Stimulated activated CD8-positive, alpha-beta memory T cell treated with anti-CD3 and anti-CD28 coated beads, Interleukin-7, amount 100 ng/mL, for 1 hour (primary cell): ENCODE measurements at places on chromosomes 2 and 18.

DNA sequence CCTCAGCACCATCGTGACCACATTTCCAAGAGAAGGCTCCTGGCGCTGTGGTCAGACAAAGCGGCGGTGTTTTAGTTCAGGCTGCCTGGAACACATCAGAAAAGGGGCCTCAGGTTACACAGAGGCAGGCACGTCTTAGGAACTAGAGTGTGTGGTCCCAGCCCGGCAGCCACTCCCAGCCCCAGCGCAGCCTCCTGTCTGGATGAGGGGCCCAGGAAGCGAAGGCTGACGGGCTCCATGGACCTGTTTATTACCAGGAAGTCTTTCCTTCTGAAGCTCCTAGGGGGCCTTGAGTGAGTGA lies 10.0 kb upstream of the GPR55 start:
- DNase-seq: no peak

- DNase-seq: no peak
Measured at GRCh38 chr18:27138079-27138478, 47.0 kb downstream of the CHST9 start.

GRCh38 chr2:75705921-75706320 lies 4.8 kb downstream of the GCFC2 start:
- no peak for DNase-seq

DNA sequence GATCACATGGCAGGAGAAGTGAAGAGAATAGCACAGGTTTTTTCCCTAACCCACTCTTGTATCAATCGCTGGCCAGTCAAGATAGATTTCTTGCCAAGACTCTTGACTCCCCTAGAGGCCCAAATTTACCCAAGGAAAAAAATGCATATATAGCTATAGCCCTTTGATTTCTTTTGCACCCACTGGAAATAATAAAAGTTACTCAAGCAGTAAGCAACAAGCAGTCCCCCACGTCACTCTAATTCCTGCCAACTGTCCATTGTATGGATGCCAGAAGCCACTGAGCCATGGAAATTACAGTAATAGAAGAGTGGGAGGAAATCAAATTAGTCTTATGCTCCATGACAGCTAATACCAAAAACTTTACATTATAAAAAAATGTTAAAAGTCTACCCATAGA lies 125.3 kb upstream of the SLC39A10 start:
- no peak for DNase-seq

GRCh38 chr2:62998949-62999348 lies 51.7 kb upstream of the OTX1 start:
- no peak for DNase-seq

GRCh38 chr18:35653392-35654135 lies 72.0 kb downstream of the GALNT1 start:
- no peak for DNase-seq

- DNase-seq: peak; percentile 38
Measured at GRCh38 chr2:230793572-230794359, 71.0 kb upstream of the ITM2C start.

GRCh38 chr18:4276953-4277585 lies 178.0 kb downstream of the DLGAP1 start:
- DNase-seq: no peak

DNA sequence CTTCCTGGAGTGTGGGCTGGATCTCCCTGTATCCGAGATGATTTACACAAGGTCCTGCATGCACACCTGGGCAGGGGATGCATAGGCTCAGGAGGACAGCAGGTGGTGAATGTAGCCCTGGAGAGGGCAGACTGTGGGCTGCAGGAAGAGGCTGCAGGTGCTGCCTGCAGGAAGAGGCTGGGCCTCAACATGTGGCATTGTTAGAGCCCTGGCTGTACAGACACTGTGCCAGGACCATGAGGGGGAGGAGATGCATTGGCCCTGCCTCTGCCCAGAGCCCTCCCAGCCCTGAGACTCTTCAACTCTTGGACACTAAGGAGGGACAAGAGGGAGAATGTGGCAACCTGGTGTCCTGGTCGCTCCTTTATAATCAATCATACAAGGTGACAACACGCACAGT lies 392.8 kb downstream of the TNS1 start:
- DNase-seq: no peak

- DNase-seq: no peak
Measured at GRCh38 chr2:10305715-10306114, 3.0 kb downstream of the HPCAL1 start.

DNA sequence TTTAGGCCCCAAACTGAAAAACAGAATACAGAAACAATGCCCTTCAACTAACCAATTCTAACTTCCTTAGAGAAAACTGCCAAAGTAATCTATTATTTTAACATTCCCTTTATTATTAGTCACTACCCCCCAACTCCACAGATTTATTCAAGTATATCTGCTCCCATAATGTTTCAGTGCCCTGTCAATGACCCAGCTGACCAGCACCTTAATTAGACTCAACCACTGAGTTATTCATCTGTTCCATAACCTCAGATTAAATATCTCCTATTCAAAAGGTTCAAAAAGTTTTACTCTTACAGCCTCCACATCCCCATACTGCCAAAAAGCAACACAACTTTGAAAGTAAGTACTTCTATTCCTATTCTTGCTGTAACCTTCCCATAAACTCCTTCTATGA lies 202.4 kb downstream of the EXOC6B start:
- DNase-seq: no peak

- no peak for DNase-seq
Measured at GRCh38 chr2:25964891-25965290, 17.4 kb downstream of the KIF3C start.

DNA sequence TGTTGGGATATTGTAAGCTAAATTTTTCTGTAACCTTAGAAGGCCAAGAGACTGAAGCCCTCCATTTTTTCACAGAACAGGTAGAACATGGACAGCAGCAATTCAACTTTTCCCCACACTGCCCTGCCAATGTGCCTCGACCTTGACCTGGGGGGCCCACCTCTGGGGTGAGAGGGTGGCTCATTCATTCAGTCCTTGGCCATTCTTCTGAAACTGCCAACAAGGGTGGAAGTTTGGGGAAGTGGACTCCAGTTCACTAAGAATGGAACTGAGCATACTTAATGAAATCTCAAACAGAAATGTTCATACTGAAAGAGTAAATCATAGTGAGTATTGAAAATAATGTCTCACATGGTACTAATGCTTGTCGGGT lies 1.1 kb downstream of the EEF1B2 start:
- DNase-seq: no peak

- no peak for DNase-seq
Measured at GRCh38 chr2:197889041-197889440, 84.6 kb downstream of the PLCL1 start.

DNA sequence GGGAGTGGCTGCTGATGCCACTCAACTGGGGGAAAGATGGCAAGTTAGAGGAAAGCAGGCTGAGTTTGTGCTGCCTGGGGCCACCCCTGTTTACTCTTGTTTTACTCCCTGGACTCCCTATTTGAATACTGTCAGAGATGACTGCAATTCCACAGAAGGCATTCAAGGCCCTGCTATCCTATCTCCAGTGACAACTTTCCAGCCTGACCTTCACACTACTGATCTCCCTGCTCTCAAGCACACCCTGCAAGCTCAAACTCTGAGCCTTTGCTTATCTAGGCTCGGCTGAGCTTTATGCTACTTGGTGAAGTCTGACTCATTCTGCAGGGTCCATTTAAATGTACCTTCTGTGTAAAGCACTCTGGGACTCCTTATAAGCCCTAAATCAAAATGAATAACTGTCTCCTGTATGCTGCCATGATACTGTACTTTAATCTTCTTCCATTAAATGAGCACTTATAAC lies 39.3 kb upstream of the DSG1 start:
- no peak for DNase-seq

DNA sequence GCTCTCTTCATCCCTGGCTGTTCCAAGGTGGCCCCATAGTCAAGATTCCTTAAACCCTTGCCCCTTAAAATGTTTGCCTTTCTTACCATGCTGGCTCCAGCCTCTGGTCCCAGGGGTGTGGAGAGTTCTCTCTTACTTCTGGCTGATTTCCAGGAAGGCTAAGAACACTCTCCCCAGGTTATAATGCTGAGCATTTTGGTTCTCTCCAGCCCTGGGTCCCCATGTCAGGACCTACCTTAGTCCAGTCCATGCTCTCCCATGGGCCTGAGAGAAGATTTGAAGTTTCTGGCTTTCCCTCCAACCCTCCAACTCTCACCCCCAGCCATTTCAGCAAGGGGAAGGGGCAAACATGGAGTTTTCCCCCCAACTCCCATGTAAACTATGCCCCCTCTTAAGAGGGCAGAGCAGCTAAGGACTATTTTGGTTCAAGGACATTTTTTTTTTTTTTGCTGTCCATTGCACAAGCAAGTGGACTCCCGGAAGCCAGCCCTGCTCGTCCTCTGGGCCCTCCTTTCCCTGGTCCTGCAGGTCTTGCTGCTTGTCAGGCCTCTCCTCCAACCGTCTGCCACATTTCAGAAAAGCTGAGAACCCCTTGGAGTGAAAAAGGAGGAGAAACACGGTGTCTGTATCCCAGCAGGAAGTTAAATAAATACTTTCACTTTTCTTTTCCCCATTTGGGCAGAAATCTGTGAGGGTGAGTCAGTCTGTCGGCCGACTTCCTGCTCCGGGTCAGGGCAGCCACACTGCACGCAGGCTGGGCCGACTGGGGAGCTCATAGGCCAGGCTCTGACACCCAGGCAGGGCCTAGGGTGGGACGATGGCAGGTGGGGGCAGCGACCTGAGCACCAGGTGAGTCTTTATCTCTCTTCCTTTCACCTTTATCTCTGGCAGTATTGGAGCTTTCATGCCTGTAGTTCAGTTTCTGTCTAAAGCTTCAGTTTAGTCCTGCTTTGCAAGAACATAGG lies at the start of gene SP140L:
Gene SP140L (plus strand): TSS at position 741 of the 965 bp plus-strand sequence. CDS start 77 bp downstream, at position 818.
- DNase-seq: peak; percentile 61

- no peak for DNase-seq
Measured at GRCh38 chr2:178484245-178485041, 4.2 kb downstream of the PLEKHA3 start.

- DNase-seq: no peak
Measured at GRCh38 chr2:18045230-18045629, 166.8 kb downstream of the KCNS3 start.

DNA sequence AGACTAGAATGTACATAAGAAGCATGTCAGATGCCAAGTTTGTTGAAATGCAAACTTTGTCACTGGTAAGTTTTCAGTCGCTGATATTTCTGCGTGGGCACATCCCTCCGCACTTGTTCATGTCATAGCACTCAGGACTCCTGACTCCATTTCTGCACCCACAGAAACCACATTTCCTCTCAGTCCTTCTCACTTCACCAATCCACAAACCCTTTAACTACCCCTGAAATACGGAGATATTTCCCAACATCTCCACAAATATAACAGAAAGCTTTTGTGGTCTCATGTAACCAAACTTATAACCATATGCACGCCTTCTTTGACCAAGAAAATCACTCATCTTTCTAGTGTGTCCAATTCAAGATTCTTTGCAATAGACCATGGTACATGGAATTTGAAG lies 276.9 kb upstream of the ERBB4 start:
- DNase-seq: no peak

- DNase-seq: no peak
Measured at GRCh38 chr2:230920167-230920566, 4.9 kb downstream of the GPR55 start.

- DNase-seq: no peak
Measured at GRCh38 chr2:197297772-197298318, 12.7 kb downstream of the ANKRD44 start.

DNA sequence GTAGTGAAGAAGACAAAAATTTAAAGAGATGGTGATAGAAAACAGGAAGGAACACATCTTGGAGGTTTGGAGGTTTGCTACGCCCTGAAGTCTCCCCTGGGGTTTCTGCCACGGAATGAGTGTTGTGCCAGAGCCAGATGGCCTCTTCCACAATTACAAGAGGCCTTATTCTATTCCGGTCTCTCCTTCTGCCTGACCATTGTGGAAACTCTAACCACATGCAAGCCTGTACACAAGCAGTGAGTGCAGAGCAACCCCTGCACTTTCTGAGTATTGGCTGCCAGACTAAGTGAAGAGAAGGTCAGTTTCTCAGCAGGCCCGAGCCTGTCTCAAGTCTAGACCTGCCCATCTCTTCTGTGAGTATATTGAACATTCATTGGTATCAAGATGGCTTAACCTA lies 22.7 kb upstream of the MYO1B start:
- DNase-seq: no peak

DNA sequence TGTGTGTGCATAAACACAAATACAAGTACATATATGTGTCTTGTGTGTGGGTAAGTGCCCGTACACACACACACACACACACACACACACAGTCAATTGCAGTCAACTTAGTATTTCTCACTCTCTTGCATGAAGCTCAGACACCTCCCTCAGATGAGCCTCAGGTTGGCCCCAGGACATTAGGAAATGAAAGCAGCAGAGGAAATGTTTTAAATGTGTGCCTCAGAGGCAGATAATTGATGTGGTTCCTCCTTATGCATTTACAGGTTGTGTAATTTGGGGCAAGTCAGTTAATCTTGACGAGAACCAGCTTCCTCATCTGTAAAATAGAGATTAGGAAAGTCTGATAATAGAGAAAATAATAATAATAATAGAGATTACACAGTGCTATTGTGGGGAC lies 814.0 kb upstream of the ID2 start:
- DNase-seq: no peak

- no peak for DNase-seq
Measured at GRCh38 chr2:67904566-67904965, 158.2 kb downstream of the C1D start.

- no peak for DNase-seq
Measured at GRCh38 chr2:70362661-70363060, 60.8 kb upstream of the FAM136A start.

DNA sequence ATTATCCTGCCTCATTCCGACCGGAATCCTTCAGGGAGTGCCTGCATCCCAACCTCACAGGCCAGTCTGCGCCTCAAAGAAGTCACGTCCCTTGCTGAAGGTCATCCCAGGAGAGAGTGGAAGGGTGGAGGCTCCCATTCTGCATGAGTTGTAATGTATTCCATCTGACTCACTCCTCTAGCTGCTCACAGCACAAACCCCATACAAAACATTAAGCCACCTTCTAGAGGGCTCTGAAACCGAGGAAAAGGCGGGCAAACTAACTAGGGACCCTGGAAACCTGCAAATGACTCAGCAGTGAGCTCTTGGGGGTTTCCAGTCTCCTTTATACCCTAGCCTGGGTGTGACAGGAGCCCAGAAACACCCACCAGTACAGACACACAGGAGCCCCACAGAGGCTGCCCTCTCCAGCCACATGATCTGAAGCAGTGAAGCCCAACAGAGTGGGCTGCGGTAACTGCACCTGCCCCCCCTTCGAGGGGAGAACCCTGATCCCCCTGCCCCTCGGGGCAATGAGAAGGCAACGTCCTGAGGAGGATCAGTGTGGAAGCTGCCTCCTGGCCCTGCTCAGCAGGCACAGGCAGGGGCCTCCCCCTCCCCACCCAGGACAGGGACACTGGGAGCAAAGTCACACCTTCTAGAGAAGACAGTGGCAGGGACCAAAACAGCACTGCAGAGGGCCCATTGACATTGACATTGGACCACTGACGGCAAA lies 69.3 kb upstream of the SNTG2 start:
- DNase-seq: no peak

DNA sequence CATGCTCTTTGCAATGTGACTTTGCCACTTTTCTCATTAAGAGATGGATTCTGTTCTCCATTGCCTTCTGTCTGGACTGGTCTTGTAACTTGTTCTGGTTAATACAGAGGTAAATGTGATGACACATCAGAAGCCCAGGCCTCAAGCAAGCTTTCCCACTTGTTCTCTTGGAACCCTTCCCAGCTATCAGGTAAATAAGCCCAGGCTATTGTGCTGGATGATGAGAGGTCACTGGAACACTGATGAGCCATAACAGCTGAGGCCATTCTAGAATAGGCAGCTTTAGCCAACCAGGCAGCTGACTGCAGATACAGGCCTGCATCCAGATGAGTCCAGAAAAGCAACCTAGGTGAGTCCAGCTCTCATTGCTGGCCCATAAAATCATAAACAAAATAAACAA lies 1007.0 kb upstream of the ACVR2A start:
- DNase-seq: no peak

GRCh38 chr2:234980451-234981187 lies 28.8 kb downstream of the SH3BP4 start:
- no peak for DNase-seq
